ENCODE measurements at places on chromosomes 12 and 14. TPM values are rescaled to one million over a fixed set of nuclear protein-coding genes. Genes with fewer than 3 reads are reported as not detected.

Gene MYBPC1
- total RNA-seq = not detected

Gene MYRFL
- total RNA-seq = under 0.01 TPM

Gene SSTR1
- 3.0 TPM for total RNA-seq

Gene A2M
- 12.1 TPM for total RNA-seq

Gene DIO2
- total RNA-seq = 14.1 TPM

Gene LRTM2
- not detected for total RNA-seq

Gene GUCY2C
- not detected for total RNA-seq

Gene STAB2
- not detected for total RNA-seq

Gene TRIAP1
- total RNA-seq = 26.0 TPM

Gene GPD1
- not detected for total RNA-seq

Gene EML1
- total RNA-seq = 62.0 TPM

Gene SLCO1B1
- total RNA-seq = not detected
